ENCODE measurements at places on chromosomes 2 and 18. TPM values are rescaled to one million over a fixed set of nuclear protein-coding genes. Genes with fewer than 3 reads are reported as not detected.

Gene FSHR
- total RNA-seq = not detected

Gene SLC38A11
- total RNA-seq = not detected

Gene FABP1
- total RNA-seq = not detected

Gene KCNIP3
- 2.0 TPM for total RNA-seq

Gene DCC
- total RNA-seq = 0.17 TPM

Gene ELP2
- total RNA-seq = 38.7 TPM

Gene LHCGR
- total RNA-seq = not detected

Gene RIT2
- not detected for total RNA-seq

Data from bronchus fibroblast of lung (primary cell).